GM04504 (cell line): ENCODE measurements at places on chromosomes 3 and 15.

DNA sequence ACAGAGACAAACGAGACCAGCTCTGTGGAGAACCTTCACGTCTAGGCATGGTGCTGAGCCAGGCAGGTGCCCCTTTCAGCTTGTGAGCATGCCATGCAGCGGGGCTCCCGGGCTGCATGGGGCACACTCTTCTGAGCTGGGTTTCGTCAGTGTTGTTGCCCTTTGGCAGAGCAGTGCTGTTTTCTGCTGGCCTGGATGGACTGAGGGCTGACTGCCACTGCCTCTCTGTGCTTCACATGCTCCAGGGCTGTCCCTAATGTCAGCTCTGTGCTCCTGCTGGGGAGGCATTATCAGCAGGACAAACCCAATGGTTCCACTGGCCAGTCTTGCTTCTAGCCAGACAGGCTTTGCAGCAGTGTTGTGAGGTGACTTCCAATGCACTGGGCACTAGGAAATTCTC lies 9.5 kb downstream of the GASK1A start:
- no peak for DNase-seq

GRCh38 chr15:74320352-74321247 lies 46.8 kb downstream of the CYP11A1 start:
- DNase-seq = no peak

DNA sequence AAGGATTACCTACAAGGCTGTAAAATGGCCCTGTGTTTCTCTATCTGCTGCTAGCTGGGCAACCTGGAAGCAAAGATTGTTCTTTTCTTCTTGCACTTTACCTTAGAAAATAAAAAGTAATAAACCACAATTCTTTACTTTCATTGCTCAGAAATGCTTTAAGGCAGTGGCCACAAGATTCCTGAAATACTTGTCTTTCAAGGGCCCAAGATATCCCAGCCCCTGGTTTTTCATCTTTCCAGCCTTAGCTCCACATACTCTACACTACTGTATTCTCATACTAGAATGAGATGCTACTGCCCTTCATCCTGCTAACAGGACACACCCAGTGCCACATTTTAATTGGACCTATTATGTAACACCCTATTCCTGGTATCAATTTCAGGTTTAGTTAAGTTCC lies 78.9 kb downstream of the GTF2E1 start:
- DNase-seq = no peak

DNA sequence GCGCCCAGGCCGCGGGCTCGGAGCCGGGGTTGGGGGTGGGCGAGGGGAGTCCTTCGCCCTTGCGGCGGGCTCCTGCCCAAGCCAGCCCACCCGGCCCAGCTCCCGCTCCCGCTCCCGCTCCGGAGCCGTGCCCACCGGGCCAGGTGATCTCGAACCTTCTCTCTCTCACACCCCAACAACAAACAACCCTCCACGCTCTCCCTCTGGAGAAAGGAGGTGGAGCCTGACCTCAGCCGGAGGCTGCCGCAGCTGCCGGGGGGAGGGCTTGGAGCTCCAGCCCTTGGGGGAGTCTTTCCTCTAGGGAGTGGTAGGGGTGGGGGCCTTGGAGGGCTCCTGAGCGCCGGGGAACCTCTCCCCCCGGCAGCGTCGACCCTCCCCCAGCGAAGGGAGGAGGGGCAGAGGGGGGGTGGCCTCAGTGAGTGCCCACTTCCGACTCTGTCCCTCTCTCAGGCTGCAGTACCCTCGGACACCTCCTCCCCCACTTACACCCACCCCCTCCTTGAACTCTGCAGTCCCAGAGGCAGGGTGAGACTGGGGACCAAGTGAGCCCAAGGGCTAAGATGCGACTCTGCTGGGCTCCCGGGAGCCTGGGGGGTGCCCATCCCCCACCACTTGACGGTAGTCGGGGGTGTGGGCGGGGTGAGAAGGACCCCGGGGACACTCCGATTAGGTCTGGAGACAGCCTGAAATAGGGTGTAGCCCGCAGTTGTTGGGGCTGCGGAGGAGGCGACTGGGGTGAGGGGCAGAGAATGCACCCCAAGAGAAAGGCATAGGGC lies 4.4 kb upstream of the BAHD1 start:
- DNase-seq = no peak

DNA sequence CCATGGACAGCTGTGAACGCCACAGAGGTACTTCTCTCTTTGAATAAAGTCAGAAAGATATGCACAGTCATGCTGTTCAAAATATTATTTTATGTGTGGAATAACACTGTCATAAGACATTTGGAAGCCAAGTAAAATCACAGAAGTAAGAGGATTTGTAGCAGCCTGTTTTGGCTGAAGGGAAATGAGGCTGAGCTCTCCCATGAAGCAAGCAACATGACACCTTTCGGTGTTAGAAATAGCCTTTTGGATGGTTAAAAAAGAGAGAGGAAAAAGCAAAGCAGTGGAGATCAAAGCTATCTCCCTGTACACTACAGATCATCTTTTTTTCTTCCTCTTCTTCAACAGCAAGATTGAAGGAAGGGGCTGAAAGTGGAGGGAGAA lies 755.3 kb downstream of the ROBO1 start:
- no peak for DNase-seq

DNA sequence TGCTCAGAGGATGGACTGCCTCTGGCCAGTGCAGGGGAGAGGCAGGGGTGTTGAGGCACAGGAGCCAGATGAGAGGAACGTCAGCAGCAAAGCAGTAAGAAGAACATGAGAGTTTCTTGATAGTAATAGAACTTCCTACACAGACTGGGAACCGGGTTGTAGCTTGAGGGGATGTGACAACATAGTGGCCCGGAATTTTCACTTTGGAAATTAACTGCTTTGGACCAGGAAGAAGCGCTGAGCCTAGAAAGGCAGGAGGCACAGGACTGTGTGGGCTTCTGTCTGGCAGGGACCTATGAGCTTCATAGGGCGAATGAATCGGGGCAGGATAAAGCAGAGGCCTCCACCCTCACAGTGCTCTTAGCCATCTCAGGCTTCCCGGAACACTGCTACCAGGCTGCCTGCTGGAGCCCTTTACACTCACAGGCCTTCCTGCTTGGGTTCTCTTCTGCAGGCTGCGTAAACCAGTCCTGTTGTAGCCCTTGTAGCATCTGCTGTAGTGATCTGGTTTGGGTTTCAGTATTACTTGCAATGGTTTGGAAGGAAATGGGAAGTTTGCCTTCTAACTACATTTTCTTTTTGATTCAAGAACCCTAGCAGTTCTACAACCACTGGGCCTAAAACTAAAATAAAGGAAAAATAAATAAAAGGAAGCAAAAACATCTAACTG lies 3.3 kb upstream of the ADPGK start:
- DNase-seq = no peak

DNA sequence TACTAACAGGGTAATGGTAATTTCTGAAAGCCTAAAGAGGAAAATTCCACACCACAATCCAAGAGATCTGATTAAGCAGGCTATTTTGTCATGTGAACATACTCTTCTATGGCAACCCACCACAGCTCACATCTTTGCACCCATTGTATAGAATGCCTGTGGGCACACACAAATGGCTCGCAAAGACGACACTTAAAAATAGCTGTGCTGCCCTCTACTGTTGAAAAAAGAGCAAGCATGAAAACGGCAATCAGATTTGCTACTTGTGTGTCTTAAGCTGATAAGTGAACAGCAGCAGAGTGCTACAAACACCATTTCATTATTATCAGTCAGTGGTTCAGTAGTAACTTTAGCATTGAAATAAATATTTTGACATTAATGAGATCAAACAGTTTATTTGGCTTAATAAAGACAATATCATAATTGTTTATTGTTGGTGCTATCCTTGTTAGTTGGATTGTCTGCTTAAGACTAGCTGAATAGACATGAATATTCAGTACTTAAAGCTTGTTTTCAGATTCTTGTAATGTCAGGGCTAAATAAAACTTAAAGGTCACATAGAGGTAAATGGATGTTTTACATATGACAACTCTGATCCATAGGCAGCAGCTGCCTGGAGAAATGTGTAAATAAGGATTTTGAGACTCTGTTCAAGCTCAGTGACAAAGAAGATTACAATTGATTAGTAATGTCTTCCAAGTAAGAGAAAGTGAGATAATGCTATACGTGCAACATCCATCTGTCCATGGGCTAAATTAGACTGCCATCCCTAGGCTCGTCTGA lies 199.1 kb downstream of the LRRN1 start:
- DNase-seq = no peak

DNA sequence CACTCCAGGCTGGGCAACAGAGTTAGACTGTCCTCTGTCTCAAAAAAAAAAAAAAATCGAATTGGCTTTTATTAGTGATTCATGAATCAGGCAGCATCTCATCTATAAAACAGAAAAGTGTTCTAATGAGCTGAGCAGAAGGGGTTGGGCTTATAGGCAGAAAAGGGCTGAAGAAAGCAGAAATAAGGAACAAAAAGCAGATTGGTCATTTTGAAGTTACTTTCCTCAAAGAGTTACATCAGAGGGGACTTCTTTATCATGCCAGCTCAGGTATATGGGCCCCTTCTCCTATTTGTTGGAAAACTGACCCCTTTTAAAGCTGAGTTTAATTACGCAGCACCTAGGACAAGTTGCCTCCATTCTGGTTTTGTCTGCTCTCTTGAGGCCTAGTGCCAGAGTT lies 722 bp upstream of the POGLUT1 start:
- no peak for DNase-seq

GRCh38 chr3:71436337-71436736 lies 147.2 kb downstream of the FOXP1 start:
- DNase-seq = peak; percentile 84

- peak; percentile 44 for DNase-seq
These were observed 95.0 kb downstream of the ATG7 start for GRCh38 chr3:11367143-11367693.

DNA sequence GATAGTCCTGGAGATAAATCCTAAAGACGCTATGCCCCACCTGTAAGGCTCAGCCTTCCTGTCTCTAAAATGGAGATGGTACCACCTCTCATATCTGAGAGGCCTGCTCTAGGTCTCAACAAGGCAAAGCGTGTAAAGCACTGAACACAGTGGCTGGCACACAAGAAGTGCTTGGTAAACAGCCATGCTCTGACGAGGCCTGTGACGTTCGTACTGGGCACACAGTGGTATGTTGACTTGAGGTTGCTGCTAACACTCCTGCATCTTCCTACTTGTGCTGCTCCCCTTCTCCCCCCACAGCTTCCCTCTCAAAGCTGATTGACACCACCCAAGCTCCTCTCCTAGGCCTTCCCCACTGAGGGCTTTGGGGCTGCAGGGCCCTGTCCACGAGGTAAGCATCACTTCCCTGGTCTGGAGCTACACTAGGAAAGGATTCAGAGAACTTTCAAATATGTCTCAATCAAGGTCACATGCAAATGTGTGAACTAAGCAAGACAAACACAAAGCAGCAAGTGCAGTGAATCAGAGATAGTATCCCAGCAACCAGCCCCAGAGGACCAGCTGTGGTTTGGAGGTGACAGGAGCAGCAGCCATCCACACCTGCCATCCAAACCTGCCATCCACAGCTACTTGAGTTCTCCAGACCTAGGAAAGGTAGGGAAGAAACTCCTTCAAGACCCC lies 177.5 kb downstream of the STT3B start:
- no peak for DNase-seq

DNA sequence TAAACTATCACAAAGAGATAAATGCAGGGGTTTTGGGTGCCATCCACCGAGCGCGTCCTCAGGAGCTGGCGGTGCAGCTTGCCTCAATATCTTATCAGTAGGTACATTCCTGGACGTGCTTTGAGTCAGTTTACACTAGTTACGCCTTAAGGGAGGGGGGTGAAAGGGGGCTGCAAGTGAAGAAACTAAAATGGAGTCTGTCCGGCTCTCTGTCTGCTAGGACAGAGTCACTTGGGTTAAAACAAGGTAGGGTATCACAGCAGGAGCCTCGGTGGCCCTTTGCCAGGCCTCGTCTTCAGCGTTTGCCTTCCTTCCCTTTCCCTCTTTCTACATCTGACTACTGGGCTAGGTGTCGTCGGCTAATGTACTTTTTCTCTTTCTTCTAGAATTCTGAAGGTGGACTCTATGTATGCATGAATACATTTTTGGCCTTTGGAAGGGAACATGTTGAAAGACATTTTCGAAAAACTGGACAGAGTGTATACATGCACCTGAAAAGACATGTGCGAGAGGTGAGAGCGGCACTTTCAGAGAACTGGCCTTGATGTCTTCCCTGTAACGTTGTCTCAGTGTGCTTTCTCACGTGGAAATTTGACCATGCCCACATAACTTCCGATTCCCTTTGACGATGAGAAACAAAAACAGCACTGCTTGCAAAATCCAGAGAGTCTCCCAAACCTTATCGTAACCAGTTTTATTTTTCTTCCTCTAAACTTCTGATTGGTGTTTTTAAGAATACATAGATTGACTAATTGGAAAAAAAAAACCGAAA lies 28.8 kb downstream of the USP13 start:
- no peak for DNase-seq

- no peak for DNase-seq
These were observed 5.4 kb downstream of the CRYGS start for GRCh38 chr3:186538779-186539178.

DNA sequence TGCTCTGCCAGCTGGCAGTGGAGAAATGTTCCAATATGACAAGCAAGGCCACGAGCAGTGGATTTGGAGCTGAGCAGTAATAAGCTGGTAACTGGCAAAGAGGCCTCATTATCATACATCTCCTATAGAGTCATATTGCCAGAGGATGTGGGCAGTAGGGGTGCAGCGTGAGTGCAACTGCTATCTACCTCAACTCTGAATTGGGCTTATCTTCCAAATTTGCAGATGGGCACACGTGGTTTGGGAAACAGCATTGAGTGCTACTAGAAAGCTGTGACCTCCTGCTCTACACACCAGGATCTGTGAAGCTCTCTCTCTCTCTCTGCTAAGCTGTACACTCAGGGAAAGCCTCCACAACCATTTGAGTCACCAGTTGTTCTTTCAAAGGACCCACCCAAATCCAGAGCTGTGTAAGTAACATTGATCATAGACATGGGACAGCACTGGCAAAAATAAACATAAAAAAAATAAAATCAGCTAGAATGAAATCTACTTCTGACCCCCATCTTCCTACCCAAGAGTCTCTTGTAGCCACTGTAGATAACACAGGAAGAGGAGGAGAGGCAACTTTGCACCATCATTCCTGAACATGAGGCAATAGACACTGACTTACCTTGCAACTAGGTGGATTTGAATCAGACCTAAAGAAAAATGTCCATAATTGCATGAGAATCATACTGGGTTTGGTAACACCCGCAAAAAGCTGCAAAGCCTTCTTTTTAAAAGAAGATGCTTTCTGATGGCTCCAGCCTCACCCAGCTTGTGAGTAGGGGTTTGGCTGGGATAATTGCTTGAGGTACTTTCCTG lies 82.9 kb upstream of the THBS1 start:
- no peak for DNase-seq

- no peak for DNase-seq
These were observed 17.6 kb downstream of the STAB1 start for GRCh38 chr3:52512727-52513126.

DNA sequence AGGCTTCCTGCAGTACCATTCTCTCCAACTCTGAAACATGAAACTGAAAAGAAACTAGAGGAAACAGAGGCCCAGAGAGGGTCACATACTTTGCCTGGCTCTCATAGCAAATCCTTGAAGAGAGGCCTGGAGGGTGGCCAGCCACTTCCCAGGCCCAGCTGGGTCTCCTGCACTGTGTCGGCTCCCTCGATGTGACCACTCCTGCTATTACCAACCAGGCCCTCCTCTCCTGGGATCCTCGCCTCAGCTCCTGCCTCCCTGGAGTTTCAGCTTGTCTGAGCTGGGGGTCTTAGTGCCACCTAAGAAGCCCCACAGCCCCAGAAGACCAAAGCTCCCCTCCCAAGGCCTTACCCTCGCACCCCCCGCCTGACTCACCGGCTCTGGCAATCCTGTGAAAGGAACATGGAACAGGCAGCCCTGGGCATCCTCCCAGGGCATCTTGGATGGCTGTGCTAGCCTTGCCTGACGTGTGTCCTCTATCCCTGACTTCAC lies 4.6 kb downstream of the LOXL1 start:
- peak; percentile 75 for DNase-seq

- no peak for DNase-seq
These were observed 125.0 kb downstream of the RAP2B start for GRCh38 chr3:153287017-153287416.

GRCh38 chr15:40471808-40472150 lies 995 bp downstream of the CHST14 start:
- no peak for DNase-seq
